ENCODE measurements at places on chromosomes 12 and 14.
A peak's percentile ranks its signal among the peaks of the same experiment; 100 is the strongest.

- no peak for DNase-seq
These were observed 521.3 kb upstream of the TMEM132C start for GRCh38 chr12:127745469-127746212.

DNA sequence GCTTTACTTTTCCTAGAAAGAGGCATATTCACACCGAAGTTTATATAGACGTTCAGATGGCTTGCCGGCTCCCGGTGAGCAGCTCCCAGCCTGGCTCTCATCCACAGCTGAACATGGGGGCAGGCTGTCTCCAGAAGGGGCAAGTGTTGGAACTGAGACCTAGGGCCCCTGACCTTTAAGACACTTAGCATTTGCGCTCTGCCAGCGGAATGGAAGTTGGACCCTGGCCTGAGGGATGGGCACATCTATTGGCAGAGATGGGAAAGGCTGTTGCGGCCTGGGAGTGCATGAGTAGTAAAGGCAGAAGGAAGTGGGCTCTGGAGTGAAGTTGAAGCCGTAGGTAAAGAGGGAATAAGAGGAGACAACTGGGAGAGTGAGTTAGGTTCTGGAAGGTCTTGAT is 54.2 kb upstream of the TSPAN9 start:
- DNase-seq: no peak

GRCh38 chr12:75660805-75661404 is 149.5 kb upstream of the KRR1 start:
- no peak for DNase-seq

DNA sequence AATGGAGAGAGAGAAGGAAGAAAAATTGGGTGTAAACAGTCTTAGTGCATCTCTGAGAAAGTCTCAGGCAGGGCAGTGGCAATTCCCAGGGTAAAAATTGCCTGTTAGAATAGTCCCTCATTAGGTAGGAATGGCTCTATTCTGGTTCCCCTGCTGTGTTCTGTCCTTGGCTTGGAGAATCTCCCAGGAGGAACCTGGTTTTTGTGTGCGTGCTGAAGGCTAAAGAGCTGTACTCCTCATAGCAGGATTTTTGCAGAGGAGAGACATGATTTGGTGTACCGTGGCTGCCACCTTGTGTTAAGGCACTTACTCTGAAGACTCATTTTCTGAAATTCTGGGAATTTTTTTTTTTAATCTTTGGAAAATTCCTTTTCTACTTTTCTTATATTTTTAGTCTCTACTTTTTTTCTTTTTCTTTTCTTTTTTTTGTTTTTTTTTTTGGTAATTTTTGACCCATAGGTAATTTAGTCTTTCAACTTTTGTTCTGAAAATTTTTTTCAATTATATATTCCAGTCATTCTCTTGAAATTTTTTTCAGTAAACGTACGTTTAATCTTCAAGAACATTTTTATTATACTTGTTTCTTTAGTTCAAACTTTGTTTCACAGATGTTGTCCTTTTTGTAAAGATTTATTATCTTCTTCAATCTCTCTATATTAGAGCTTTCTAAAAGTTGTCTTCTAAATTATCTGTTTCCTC is 63.8 kb downstream of the FBXO33 start:
- no peak for DNase-seq

GRCh38 chr14:69996216-69996615 is 117.0 kb downstream of the SMOC1 start:
- DNase-seq: no peak

- DNase-seq: no peak
These were observed 107.5 kb downstream of the TMEM260 start for GRCh38 chr14:56687123-56687522.

GRCh38 chr14:22915886-22916521 is 2.9 kb downstream of the RBM23 start:
- no peak for DNase-seq

- DNase-seq: no peak
These were observed 257.1 kb downstream of the SSPN start for GRCh38 chr12:26452511-26452910.

GRCh38 chr14:68893566-68893965 is 85.5 kb downstream of the ACTN1 start:
- no peak for DNase-seq

- no peak for DNase-seq
These were observed 16.3 kb downstream of the YAF2 start for GRCh38 chr12:42221726-42222125.

GRCh38 chr14:101234999-101235334 is 326.3 kb upstream of the DIO3 start:
- no peak for DNase-seq

DNA sequence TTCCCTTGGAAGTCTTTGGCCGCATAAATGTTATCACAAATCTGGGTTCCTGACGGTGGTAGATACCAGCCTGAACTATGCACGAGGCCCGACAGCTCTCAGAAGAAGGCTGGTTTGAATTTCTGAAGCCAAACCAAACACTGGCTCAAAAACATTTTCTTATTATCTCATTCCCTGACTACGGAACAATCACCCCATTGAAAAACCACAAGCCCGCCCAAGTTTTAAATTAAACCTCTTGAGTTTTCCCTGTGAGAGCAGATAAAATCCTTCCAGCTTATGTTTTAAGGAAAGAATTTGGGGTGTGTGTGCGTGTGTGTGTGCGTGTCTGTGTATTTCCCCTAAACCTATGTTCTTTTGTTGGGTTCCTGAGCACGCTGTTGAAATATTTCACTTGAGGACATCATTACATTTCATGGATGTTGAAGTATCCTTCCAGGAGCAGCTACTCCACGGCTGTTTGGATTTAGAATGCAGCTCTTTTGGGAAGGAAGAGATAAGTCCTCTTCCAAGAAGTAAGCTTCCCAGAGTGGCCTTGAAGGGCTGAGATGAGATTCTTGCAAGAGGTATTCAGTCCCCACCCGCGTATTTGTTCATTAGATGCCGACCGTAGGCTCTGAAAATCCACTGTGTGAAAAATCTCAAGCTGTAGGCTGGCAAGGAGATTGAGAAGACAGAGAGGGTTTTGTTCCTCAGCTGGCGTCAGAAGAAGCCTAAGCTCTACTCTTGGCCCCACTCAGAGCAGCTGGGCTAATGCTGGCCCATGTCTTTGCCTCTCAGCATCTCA is 131.0 kb upstream of the NCOR2 start:
- no peak for DNase-seq

DNA sequence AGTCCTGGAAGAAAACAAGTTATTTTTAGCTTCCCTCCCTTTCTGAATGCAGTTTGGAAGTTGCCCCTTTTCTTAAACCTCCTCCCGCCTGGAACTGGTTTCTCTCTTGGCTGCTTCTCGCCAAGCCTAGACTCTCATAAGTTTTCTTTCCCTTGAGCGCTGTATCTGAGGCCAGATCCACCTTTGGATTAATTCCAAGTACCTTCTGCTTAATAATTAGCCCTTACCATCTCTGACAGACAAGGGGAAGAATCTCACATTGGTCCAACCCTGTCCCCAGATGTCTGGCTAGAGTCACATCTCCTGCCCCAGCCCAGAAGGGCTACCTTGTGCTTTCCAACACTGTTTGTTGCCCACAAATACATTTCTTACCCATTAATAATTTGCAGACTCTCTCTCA is 161.8 kb upstream of the RGS6 start:
- DNase-seq: no peak

DNA sequence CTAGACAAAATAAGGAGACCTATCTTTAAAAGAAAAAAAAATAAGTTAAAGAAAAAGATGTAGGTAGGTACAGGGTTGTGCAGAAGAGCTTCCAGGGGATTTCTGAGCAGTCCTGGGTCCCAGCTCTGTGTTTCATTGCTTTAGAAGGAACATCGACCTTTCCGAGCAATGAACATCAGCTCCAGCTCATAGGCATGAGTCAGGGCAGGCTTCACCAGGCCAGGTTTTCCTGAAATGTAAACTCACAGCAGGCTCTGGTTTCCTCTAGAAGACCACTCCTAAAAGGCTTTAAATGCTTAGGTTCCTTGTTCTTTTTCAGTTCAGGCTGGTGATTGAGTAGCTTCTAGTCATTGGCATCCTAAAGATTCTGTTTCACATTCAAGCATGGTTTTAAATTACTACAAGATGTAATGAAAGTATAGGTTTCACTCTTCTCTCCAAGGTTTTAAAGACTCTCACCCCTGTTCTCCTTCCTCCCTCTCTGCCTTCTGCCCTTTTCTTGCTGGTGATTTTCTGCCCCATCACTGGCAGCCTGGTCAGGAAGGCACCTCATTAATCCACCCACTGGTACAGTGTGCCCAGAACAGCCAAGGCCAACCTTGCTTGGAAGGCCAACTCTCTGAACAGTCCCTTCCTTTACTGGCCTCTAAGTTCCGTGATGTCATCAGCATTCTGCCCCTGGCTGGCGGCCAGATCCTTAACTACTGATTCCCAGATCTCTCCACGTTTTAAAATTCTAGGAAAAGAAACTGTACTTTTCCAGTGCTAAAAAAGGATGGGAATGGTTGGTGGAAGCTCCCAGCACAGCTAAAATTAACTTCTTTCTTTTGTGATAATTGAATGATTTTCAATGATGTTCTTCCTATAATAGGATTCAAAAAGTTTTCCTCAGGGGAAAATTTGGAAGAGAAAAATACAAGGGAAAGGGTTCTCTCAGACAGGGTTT is 109.4 kb upstream of the HIF1A start:
- no peak for DNase-seq

- no peak for DNase-seq
These were observed 119.5 kb downstream of the TTC7B start for GRCh38 chr14:90696720-90697119.

- DNase-seq: no peak
These were observed 5.4 kb upstream of the KIF26A start for GRCh38 chr14:104132981-104133380.

DNA sequence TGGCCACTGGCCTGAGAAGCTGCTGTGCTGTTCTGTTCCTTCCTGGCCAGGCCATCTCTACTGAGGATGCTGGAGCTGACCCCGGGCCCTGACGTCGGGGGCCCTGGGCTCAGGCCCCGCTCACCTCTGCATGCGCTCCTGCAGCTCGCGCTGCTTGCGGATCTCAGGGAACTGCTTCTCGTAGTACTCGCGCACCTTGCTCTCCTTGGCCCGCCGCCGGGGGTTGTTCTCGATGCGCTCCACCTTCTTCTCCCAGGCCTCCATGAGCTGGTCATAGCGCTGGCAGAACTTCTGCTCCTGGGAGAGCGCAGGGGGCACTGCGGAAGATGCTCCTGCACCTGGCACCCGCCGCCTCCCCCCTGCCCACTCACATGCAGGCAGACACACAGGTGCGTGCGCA is 135.6 kb downstream of the RFLNA start:
- DNase-seq: no peak

DNA sequence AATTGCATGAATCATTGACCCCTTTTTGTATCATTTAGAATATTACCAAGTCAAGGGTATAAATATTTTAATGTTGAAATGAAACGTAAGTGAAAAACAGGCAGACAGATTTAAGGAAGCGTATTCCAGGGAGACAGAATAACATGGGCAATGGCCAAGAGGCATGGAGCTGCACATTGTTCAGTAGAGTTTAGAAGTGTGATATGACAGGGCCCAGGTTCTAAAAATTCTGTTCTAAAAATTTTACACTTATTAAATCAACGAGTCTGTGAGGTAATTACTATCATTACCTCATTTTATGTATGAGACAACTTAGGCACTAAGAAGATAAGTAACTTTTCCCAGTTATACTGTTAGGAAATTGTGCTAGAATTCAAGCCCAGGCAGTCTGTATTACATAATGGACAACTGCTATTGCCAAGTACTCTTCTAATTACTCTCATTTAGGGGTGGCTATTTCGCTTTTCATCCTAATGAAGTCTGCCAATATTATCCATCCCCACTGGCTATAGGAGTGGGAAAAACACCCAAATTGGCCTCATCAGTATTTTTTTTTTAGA is 103.2 kb upstream of the NAV3 start:
- no peak for DNase-seq

GRCh38 chr12:92911339-92911738 is 17.8 kb downstream of the EEA1 start:
- no peak for DNase-seq

DNA sequence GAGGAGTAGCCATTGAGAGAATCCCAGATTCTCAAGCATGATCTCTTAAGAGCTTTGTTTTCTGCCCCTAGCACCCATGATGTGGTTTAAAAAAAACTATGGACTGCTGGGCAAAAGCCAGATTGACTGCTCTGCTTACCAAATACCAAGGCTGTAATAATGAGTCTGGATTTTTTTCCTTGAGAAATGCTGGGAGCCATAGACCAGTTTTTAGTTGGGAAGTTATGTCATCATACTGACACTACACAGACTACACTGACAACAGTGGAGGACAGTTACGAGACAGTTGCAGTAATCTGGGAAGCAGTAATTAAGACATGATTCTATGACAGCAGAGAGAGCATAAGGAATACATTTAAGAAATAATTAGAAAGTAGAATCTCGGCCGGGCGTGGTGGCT is 35.8 kb downstream of the SPATA7 start:
- no peak for DNase-seq

DNA sequence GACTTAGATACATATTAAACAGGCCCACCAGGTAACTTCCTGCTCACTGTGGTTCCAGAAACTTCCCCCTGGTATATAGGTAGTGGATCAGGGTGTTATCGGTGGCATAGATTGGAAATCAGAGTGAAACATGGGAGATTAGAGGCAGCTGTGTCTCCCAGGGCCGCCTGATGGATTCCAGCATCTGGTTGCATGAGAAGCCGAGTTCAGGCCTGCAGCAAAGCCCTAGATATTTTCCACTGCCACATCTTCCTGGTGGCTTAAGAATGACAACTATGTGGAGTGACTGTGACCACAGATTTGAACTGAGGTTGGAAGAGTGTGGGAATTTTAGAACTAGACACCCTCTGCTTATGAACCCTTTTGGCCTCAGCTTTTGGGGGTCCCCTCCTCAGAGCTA is 184.8 kb upstream of the NTF3 start:
- DNase-seq: no peak

GRCh38 chr14:94485944-94486841 is 10.2 kb upstream of the SERPINA9 start:
- DNase-seq: peak; percentile 54

- no peak for DNase-seq
These were observed 63.4 kb downstream of the GALNT4 start for GRCh38 chr12:89461190-89461589.

GRCh38 chr12:69388371-69388770 is 28.8 kb downstream of the YEATS4 start:
- DNase-seq: no peak

- no peak for DNase-seq
These were observed 3.9 kb downstream of the RABGGTA start for GRCh38 chr14:24267516-24267915.

DNA sequence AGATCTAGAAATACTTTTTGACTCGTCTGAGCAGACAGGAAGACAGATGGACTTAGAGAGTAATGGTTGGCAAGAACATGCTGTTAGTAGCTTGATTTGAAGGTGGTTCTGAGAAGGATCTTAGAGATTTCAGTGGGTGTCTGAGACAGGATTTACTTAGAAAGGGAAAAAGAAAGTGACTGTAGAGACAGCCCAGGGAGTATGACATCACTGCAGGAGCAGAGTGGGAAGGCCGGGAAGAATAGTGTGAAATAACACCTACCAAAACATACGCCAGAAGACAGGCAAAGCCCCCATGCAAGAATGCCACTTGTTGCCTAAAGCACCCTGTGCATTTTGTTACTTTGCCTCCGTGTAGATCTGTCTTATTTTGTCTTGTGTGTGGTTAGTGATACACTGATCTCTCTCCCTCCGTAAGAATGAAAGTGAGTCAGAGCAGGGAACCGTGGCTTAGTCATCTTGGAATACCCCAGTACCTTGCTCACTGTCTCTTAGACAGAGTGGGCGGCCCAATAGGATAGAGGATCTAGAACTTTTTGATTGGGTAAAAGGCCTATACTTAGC is 161.3 kb upstream of the IFNG-AS1 start:
- no peak for DNase-seq

Data from C1 segment of cervical spinal cord (tissue), 14 donors.